Memory B cell (primary cell): ENCODE measurements at places on chromosomes 3 and 15.

DNA sequence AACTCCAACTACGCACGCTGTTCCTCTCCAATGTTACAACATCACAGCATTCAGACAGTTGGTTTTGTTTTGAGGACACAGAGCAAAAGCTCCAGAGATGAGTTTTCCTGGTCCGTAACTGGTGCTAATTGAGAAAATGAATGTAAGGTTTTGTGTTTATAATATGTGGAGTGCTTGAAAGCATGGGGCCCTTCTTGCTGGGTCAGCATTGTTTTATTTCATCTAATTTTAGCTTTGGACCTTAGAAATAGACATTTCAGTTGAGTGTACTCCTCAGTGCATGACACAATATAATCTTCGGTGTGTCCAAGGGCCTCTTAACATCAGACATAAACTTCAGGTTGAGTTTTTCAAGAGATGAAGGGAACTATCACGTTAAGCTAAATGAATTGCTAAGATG, 37.1 kb downstream of the ANAPC13 start:
- no peaks in the 10 kb centered on the region for H3K4me1 ChIP-seq
- H3K27me3 ChIP-seq = peaks cover 23% of the 10 kb centered on the region
- no peak for DNase-seq
- no peak overlapping the region for H3K4me3 ChIP-seq
- no peak overlapping the region for H3K27ac ChIP-seq
- H3K36me3 ChIP-seq = peaks cover 5% of the 10 kb centered on the region

DNA sequence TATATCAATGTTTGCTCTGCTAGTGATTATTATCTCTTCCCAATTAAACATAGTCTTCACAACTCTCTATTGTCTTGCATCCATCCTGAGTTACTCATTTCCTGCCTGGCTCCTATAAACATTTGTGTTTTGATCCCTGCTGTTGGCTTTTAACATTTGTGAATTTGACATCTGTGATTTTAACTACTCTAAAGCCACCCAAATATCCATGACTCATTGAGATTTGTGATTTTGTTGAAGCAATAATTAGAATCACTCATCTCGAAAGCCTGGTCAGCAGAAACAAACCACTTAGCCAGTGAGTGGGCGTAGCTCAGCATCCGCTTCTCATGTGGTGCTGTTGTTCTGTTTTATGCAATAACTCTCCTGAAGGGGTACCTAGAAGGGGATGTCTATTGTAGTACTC, 174.3 kb upstream of the ZBTB20 start:
- H3K36me3 ChIP-seq = peaks cover 1% of the 10 kb centered on the region
- no peaks in the 10 kb centered on the region for H3K4me1 ChIP-seq
- peaks cover 5% of the 10 kb centered on the region for H3K27me3 ChIP-seq
- no peak overlapping the region for H3K4me3 ChIP-seq
- H3K27ac ChIP-seq = no peak overlapping the region

DNA sequence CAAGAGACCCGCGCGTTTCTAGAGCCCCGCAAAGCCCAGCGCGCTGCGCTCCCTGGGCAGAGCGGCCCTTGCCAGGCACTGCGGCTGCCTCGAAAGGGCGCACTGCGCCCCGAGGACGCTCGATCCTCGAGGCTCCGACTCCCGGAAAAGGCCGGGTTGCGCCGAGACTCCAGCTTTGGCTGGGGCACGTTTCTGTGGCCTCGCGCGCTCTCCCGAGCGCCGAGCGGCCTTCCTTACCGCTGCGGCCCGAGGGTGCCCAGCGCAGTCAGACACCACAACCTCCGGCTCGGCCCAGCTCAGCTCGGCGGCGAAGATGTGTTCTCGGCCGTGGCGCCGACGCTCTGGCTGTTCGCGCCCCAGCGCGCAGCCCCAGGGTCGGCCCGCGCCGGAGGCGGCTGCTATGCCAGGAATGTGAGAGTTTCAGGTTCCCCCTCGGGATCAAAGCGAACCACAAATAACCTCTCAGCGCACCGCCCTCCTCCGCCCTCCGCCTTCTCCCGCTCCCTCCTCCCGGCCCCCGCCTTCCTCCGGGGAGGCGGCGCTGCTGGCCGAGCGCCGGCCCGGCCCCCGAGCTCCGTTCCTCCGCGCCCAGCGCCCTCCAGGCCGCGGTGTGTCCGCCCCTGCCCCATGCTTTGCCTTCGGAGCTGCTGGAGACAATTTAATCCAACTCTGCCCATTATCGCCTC, at the start of gene AMOTL2:
AMOTL2 (minus strand) TSS at position 343 of the 686 bp plus-strand sequence. CDS start 3,014 bp downstream, outside the sequence.
- H3K27ac ChIP-seq = no peak within 1 kb of the TSS
- H3K4me3 ChIP-seq = peak within 1 kb of the TSS; percentile 58
- no peaks in the 10 kb centered on the region for H3K36me3 ChIP-seq
- no peak for DNase-seq
- H3K4me1 ChIP-seq = peaks cover 9% of the 10 kb centered on the region
- H3K27me3 ChIP-seq = peaks cover 31% of the 10 kb centered on the region

GRCh38 chr3:27326629-27327545, 42.3 kb downstream of the NEK10 start:
- H3K27me3 ChIP-seq = peaks cover 1% of the 10 kb centered on the region
- no peak for DNase-seq
- H3K4me1 ChIP-seq = no peaks in the 10 kb centered on the region
- H3K27ac ChIP-seq = no peak overlapping the region

DNA sequence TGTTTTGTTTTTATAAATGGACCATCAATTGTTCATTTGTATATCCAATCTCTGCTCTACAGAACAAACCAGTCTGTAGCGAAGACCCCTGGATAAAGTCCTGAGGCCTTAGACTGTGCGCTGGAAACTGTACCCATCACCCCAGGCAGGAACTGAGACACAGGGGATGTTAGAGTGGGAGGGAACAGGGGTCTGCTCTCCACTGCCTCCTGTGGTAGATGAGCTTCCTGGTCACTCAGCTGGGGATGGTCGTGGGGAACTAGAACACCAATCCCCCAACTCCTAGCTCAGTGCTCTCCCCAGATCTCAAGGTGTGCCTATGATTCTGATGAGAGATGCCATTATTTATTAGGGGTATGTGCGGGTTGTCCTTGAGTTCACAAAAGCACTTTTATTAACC, 340.2 kb upstream of the IGF1R start:
- H3K27me3 ChIP-seq = peaks cover 2% of the 10 kb centered on the region
- H3K27ac ChIP-seq = no peak overlapping the region
- no peaks in the 10 kb centered on the region for H3K4me1 ChIP-seq
- no peaks in the 10 kb centered on the region for H3K36me3 ChIP-seq

GRCh38 chr3:95097493-95097892, 1034.6 kb downstream of the NSUN3 start:
- DNase-seq = no peak
- no peaks in the 10 kb centered on the region for H3K36me3 ChIP-seq
- no peak overlapping the region for H3K4me3 ChIP-seq
- H3K27me3 ChIP-seq = no peaks in the 10 kb centered on the region

DNA sequence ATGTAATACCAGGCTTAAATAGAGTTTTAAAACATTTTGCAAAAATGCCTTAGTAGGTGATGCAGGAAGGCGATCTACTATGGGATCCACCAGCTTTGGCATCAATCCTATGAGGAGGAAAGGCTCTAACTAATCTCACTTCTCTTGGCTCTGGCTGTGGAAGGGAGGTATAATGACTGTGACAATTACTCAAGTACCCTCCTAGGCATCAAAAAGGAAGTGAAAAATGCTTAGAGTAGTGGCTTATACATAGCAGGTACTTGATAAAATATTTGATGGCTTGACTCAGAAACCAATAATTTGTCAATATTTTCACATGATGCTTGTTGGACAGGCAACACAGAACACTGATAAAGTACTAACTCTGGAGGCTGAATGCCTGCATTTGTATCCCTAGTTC, 34.1 kb upstream of the SERPINI2 start:
- H3K36me3 ChIP-seq = no peaks in the 10 kb centered on the region
- no peak overlapping the region for H3K27ac ChIP-seq
- H3K4me3 ChIP-seq = no peak overlapping the region
- H3K4me1 ChIP-seq = no peaks in the 10 kb centered on the region
- H3K27me3 ChIP-seq = no peaks in the 10 kb centered on the region

GRCh38 chr15:80643431-80643951, 51.6 kb upstream of the ABHD17C start:
- peaks cover 1% of the 10 kb centered on the region for H3K27me3 ChIP-seq
- no peak for DNase-seq
- H3K4me1 ChIP-seq = no peaks in the 10 kb centered on the region
- no peak overlapping the region for H3K4me3 ChIP-seq

- H3K4me3 ChIP-seq = no peak overlapping the region
- no peaks in the 10 kb centered on the region for H3K4me1 ChIP-seq
Observed at GRCh38 chr15:33701304-33701696, 267.0 kb upstream of the CHRM5 start.

DNA sequence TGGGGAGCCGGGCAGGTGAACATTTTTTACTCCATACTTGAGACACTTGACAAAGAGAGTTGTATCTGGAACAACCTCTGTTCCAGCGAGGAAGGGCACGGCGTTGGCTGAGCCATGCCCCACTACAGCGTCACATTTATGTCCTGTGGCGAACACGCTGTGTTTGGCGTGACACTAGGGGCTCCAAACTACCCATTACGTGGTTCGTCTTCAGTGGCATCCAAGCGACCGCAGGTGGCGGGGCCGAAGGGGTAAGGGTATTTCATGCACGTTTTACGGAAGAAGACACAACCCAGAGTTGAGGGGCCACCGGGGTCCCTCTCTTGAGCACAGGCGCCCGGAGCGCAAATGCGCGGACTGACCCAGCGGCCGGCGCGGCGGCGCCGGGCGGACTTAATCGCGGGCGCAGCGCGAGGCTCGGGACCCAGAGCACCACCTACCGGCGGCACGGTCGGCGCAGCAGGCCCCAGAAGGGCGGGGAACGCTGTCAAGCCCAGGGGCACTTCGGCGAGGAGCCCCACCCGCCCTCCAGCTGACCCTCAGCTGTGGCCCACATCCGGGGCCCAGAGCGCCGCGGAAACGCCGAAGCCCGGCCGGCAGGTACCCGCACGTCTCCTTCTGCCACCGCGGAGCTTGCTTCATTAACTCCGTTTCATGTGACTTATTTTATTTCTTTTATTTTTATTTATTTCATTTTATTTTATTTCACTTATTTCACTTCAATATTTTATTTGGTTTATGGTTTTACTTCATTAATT, 36.4 kb upstream of the TRIM71 start:
- peak; percentile 74 for DNase-seq
- peak overlapping the region; percentile 96 for H3K4me3 ChIP-seq
- peak overlapping the region; percentile 72 for H3K27ac ChIP-seq
- peaks cover 3% of the 10 kb centered on the region for H3K4me1 ChIP-seq

DNA sequence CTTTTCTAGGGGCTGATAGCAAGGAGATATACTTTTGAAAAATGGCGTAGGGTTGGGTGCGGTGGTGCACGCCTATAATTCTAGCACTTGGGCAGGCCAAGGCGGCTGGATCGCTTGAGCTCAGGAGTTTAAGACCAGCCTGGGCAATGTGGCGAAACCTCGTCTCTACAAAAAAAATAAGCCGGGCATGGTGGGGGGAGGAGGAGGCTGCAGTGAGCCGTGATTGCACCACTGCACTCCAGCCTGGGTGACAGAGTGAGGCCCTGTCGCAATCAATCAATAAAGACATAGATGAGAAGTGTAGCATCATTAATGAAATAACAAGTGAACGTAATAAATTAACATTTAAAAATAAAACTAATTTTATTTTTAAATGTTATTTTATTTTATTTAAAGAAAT, 134.6 kb downstream of the SLCO3A1 start:
- no peak overlapping the region for H3K27ac ChIP-seq
- no peak overlapping the region for H3K4me3 ChIP-seq
- H3K27me3 ChIP-seq = no peaks in the 10 kb centered on the region

- H3K4me3 ChIP-seq = no peak overlapping the region
- H3K27me3 ChIP-seq = no peaks in the 10 kb centered on the region
Observed at GRCh38 chr3:25593001-25593400, 71.7 kb downstream of the TOP2B start.
